ENCODE measurements at places on chromosomes 5 and 9.

GRCh38 chr5:131773805-131774204 lies 23.0 kb downstream of the FNIP1 start:
- DNase-seq = peak; percentile 10

GRCh38 chr5:157877821-157878220 lies 18.9 kb upstream of the CLINT1 start:
- no peak for DNase-seq

GRCh38 chr5:159317849-159318248 lies 12.4 kb downstream of the IL12B start:
- no peak for DNase-seq

DNA sequence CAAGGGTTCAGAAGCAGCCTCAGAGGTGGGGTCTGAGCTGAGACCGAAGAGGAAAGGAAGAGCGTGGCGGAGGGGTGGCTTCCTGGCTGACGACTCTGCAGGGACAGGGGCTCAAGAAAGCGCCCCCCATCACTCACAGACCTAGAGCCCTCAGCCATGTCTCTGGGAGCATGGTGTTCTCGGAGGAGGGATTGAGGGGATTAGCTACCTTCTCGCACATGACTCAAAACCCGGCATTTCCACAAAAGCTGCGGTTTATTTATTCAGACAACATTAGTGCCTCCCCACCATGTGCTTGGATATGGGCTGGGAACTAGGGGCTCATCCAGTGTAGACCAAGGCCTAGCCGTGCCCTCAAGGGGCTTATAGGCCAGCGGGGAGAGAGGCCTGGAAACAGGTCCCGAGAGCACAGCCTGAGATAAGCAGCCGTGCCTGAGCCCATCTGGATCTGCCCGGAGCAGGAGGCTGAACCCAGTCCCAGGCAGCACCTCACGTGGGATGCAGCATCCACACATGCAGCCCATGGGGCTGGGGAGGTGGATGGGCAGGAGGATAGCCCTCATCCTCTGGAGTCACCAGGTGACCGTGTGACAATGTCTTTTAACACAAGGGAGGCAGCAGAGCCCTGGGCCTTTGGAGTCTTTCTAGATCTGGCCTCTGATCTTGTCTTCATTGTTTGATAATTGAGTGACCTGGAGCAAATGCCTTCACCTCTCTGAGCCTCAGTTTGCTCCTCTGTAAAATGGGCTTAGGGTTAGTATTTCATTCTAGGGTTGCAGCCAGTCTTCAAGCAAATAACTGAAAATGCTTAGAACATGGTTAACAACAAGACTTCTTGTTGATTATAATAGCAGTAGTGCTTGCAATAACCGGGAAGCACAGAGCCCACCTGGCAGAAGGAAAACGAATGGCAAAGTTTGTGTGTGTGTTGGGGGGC lies 878 bp upstream of the HMCN2 start:
- DNase-seq = no peak

GRCh38 chr5:180271221-180271620 lies 20.7 kb downstream of the MAPK9 start:
- DNase-seq = no peak

GRCh38 chr9:130806327-130806716 lies 28.7 kb upstream of the ABL1 start:
- DNase-seq = no peak

DNA sequence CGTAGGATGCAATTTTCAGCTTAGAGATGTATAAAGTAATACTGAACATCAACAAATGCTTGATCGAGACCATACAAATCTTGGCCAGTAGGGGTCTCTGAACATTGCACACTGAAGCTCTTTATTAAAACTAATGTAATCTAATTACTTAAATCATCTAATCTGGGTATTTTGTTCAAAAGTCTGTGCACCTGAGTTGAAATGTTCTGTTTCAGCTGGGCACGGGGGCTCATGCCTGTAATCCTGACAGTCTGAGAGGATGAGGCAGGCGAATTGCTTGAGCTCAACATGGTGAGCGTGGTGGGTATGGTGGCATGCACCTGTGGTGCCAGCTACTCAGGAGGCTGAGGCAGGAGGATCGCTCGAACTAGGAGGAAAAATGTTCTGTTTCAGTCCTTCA lies 41.0 kb downstream of the ESM1 start:
- no peak for DNase-seq

DNA sequence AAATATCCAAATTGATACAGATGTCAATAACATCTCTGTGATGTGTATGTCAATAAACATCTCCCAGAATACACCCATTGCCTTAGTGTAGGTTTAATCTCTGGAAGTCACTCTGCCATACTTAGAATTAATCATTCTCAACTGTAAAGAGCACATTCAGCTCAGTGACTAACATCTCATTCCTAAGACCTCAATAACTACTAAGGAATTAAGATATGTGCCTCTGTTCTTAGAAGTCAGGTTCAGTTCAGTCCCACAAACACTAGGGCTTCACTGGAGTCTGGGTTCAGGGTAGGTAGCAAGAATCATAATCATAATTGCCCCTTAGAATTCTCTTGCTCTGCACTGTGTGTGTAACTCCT lies 31.7 kb downstream of the UGCG start:
- no peak for DNase-seq

GRCh38 chr5:74009502-74009901 lies 383.5 kb downstream of the ARHGEF28 start:
- DNase-seq = no peak

DNA sequence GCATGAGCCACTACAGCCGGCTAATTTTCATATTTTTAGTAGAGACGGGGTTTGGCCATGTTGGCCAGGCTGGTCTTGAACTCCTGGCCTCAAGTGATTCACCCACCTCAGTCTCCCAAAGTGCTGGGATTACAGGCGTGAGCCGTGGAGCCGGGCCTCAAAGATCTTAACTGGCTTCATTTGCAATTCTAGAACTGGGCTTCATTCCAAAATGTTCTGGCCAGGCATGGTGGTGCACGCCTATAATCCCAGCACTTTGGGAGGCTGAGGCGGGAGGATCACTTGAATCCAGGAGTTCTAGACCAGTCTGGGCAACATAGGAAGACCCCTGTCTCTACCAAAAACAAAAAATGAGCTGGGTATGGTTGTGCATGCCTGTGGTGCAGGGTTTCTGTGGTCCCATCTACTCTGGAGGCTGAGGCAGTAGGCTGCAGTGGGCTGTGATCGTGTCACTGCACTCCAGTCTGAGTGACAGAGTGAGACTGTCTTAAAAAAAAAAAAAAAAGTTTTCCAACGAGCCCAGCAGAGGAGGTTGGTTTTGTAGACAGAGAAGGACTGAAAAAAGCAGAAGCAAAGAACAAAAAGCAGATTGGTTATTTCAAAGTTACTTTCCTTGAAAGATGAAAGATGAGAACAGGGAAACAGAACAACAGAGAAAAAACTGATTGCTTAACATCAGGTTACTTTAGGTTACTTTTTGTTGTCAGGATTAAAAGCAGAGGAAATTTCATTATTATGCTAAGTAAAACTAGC lies 78.2 kb downstream of the ANKRD55 start:
- DNase-seq = no peak

GRCh38 chr5:91255396-91256141 lies 127.5 kb downstream of the ARRDC3 start:
- DNase-seq = no peak

DNA sequence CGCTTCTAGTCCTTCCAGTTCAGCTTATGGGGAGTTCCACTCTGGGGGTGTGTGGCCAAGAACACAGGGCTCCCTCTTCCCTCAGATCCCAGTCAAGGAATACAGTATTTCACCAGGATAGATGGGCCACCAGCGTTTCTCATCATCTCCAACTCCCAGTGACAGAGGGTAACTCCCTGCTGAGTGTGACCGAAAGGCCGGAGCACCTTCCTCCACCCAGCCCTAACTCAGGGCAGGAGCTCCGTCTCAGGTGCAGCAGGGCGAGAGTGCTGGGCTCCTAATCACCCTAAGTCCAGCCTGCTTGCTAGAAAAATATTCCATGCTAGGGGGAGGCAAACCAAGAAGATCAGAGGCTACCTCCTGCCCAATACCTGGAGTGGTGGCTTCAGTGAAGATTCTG lies 102.6 kb downstream of the ADAMTS2 start:
- no peak for DNase-seq

DNA sequence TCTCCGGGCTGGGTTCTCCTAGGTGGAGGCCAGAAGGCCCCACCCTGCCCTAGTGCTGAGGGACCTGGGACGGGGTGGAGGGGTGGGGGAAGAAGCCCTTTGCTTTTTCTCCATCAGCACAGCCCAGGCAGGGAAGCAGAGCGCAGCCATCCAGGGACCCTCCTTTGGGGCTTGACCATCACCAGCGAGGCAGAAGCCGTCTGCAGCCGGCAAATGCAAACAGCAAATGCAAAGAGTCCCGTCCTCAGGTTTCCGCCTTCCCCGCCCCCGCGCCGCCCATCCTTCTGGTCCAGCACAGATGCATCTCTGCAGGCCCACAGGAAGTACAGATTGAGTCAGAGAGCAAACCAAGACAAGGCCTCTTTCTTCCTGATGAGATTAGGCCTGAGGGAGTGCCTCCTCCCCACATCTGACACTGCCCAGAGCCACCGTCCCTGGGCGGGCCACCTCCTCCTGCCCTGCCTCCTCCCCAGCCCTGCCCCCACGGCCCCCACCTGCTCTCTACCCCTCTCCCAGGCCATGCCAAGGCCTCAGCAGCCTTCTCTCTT lies 23.4 kb downstream of the CORO2A start:
- no peak for DNase-seq

- no peak for DNase-seq
Measured at GRCh38 chr5:57478826-57479225, 3.8 kb downstream of the ACTBL2 start.

DNA sequence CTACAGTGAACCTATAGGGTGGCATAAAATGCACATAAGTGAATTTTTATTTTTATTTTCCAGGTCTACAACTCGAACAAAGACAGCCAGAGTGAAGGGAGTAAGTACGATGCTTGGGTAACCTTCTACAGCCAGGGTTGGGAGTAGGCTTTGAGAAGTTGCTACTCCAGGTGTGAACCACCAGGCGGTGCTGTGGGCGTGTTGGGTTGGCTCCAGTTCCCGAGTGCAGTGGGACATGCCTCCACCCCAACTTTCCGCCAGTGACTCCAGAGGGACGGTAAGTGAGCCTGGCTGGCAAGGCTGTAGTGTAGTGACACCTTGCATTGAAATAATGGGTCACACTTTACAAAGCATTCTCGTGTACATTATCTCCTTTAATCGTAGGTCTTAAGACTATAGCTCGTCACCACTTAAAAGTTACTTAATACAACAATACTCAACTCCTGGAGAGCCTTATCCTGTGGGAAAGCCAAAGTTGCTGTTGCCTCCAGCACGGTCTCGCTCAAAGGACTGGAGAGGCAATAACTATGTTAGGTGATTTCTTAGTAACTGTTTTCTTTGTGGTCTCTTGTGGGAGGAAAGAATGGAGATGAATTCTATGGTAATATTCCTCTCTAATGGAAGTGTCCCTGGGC lies 244.0 kb downstream of the ARHGAP26 start:
- no peak for DNase-seq

GRCh38 chr5:158874792-158875191 lies 224.9 kb downstream of the EBF1 start:
- DNase-seq = no peak

GRCh38 chr5:178796165-178796945 lies 63.4 kb upstream of the ZNF354B start:
- no peak for DNase-seq

GRCh38 chr5:160619381-160619780 lies 197.7 kb downstream of the PTTG1 start:
- no peak for DNase-seq

DNA sequence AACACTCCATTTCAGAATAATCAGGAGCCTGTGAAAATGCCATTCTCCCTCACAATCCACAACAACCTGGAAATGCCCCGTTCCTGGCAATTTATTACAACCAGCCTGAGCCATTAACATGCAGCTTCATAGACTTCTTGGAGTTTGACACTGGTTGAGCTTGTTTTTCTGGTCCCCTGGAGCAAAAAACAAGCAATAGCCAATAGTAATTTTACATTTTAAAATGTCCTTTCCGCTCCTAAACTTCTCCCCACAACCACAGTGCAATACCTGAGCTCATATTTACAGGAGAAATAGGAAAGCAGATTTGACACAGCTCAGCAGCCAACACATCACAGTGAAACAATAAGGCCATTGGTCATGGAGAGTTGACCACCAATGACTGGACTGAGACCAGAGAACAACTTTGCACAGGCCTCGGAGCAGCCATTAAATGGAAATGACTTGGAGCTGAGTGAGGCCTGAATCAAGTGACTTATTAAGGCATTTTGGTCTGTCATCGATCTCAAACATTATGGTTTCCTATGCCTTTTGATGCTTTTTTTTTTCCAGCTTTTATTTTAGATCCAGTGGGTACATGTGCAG lies 73.0 kb downstream of the ENC1 start:
- no peak for DNase-seq

DNA sequence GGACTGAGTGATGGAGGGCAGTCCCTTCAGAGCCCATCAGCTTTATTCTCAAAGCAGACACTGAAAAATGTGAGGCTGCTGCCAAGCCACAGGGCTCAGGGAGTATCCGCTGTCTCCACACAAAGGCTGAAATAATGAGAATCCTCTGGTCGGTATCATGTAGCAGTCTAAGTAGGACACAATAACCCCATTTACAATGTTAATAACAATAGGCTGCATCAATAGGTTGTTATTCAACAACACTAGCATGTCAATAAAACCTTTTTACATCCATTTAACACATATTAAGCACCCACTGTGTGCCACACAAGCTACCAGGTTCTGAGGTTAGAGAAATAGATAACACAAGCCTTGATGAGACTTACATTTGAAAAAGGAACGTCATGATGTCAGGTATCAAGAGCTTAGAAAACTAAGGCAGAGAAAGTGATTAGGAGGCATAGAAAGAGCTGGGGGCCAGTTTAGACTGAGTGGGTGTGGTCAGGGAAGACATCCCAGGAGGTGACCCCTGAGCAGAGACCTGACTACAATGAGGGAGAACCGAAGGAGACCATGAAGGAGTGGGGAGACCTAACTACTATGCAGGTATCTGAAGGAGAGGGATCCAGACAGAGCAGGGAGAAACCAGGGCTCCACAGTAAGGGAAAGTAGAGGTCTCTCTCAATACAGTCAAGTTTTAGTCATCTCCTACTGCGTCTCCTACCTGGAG lies 140.1 kb upstream of the GRIA1 start:
- no peak for DNase-seq

DNA sequence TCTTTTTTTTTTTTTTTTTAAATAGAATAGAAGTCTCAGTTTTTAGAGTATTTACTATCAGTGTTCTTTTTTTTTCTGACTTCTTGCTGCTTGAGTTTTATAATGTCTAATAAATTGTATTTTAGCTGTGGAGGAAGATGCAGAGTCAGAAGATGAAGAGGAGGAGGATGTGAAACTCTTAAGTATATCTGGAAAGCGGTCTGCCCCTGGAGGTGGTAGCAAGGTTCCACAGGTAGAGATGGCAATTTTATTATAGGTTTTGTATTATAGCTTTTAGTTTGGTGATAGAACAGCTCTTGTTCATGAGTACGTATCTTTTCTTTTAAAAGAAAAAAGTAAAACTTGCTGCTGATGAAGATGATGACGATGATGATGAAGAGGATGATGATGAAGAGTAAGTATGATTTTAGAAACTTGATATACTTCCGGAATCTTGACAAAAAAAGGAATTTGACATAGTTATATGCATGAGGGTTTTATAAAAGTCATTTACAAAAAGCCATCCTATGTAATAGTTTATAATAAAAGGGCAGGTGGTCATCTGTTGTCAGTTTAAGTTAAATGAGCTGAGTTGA lies 5.0 kb downstream of the NPM1 start:
- no peak for DNase-seq

Measured in amygdala (tissue), 56 donors.